ENCODE measurements at places on chromosomes 7 and 10. TPM values are rescaled to one million over a fixed set of nuclear protein-coding genes. Genes with fewer than 3 reads are reported as not detected.

DNA sequence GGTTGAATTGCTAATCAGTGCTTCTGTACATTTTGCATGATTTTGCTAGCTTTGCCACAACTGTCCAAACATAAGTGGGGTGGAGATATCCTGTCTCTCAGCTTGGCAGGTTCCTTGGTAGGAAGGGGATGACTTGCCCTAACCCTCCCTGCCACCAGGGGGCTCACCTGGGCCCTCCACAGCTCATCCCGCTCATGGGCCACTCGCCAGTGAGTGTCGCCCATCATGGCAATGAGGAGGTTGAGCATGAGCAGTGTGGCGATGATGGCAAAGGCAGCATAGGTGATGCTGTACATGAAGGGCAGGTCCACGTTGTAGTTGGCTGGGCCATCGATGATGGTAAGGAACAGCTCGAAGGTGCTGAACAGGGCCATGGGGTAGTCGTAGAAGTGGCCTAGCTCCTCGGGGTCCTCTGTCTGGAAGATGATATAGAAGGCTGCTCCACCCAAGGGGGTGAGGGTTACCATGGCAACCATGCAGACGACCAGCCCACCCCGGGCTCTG, 12.2 kb downstream of the TRPV6 start:
- DNase-seq: peak; percentile 34

The MEOX2 gene
- total RNA-seq: not detected

GRCh38 chr10:18345308-18345707, 205.1 kb downstream of the CACNB2 start:
- no peak for DNase-seq

GRCh38 chr7:147249956-147250355, 1133.4 kb downstream of the CNTNAP2 start:
- DNase-seq: no peak

The PROSER2 gene
- total RNA-seq: 0.28 TPM

GRCh38 chr7:129845972-129846327, 106.8 kb downstream of the UBE2H start:
- DNase-seq: no peak

The ASZ1 gene
- total RNA-seq: not detected

The IDE gene
- total RNA-seq: 27.9 TPM

- no peak for DNase-seq
These were observed 37.5 kb downstream of the STK32C start for GRCh38 chr10:132270256-132270655.

The GJD4 gene
- not detected for total RNA-seq

DNA sequence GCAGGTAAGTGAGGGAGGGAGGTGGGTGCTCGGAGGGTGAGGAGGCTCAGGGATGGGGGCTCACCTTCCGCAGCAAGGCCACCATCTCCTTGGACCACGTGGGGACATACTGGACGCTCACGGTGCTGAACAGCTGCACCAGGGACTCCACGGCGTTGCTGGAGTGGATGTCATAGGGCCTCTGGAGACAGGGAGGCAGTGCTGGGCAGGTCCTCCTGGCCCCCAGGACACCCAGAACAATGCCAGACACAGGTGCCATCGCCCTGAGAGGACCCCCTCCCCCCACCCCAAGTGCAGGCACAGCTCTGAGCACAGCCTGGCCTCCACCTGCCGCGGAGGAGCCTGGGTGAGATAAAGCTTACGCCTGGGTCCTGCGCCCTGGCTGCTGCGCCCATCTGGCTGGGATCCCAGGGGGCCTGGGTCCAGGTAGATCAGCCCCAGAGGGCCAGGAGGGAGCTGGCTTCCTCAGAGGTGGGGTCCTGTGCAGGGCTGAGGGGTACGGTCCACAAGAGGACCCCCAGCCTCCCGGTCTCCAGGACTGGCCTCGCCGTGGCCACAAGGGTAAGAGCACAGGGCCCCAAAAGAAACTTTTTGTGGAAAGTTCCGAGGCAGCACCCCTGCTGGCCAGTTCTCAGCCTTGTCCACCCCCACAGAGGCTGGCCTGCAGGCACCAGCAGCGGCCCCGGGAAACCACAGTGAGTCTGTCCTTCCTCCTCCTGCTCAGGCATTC, 37.8 kb downstream of the DPYSL4 start:
- no peak for DNase-seq

DNA sequence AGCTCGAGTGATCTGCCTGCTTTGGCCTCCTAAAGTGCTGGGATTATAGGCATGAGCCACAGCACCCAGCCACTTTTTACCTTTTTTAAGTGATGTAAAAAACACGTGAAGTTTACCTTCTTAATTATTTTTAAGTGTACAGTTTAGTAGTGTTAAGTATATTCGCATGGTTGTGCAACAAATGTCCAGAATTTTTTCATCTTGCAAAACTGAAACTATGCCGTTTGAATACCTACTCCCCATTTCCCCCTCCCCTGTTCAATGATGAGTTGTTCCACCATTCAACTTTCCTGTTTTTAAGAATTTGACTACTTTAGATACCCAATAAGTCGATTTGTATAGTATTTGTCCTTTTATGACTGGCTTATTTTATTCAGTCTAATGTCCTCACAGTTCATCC, 10.9 kb downstream of the NRBF2 start:
- DNase-seq: no peak

DNA sequence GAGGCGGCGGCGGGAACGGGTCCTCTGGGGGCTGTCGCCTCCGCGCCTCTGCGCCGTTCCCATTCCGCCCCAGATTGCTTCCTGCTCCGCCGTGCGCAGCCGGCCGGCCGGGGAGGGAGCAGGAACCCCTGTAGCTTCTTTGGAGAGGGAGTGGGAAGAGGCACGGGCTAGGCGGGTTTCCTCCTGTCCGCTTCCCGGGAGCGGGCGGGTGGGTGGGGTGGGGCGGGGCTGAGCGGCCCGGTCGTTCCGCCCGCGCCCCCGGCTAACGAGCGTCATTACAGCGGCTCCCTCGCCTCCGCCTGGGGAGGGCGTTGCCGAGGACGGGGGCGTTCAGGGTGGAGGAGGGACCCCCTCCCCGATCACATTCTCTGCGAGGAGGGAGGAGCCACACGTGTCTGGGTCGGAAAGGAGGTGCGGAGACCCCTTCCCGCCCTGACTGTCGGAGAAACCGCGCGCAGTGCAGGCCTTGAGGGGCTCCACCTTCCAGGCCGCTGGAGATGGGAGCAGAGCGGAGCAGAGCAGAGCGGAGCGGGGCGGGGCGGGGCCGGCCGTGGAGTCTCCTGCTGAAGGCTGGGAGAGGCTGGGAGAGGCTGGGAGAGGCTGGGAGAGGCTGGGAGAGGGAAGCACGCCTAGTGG, 39.7 kb downstream of the AGAP3 start:
- no peak for DNase-seq

DNA sequence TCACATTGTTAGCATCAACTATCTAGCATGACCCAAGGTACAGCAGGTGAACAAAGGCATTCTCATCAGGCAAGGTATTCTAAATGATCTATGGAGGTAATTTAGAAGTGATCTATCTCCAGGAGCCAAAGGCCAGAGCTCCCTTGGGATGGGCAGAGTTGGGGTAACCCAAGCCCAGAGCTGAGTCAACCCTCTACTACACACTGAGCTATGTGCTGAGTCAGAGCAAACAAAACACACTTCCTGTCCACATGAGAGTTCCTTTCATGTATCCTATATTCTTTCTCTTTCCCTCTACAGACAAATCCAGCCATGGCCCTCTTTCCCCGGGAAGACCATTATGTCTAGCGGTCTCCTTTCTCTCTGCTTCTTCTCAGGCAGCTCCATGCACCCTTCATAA, 68.2 kb upstream of the AGK start:
- no peak for DNase-seq

GRCh38 chr7:17421941-17422340, 123.5 kb downstream of the AHR start:
- DNase-seq: no peak

The ICA1 gene
- total RNA-seq: 2.2 TPM

The GDF2 gene
- not detected for total RNA-seq

The CREB5 gene
- total RNA-seq: not detected

DNA sequence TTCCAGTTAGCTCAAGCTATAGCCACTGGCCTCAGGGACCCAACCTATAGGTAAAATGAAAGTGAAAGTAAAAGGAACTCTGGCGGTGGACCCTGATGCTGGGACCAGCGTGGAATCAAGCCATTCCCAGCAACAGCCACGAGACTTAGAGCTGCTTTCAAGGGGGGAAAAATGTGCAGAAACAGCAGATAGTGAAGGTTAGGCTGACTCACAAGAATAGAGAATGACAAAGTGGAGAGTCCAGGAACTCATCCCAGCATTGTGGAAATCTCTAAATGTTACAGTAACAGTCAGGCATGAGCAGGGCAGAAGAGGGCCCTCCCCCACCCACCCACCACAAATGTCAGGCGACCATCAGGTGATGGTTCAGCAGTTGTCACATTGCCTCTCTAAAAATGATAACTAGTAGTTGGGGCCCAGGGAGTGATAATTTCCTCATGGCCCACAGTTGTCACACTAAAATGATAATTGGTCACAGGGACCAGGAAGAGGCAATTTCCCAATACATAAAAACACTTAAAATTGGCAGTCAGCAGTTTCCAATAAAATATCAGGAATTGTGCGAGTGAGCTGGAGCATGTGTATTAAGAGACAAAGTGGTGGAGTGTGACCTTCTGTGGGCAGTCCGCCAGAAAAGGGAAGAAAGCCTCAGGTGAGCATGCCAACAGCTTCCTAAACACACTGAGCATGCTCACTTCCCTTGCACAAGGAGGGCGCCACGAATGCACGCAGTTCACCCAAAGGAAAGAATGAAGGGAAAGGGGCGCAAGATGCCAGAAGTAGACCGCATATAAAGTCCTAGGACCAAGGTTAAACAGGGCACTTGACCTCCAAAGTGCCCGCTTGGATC, 129.8 kb upstream of the PPP1R3A start:
- no peak for DNase-seq

The HOXA7 gene
- total RNA-seq: not detected

DNA sequence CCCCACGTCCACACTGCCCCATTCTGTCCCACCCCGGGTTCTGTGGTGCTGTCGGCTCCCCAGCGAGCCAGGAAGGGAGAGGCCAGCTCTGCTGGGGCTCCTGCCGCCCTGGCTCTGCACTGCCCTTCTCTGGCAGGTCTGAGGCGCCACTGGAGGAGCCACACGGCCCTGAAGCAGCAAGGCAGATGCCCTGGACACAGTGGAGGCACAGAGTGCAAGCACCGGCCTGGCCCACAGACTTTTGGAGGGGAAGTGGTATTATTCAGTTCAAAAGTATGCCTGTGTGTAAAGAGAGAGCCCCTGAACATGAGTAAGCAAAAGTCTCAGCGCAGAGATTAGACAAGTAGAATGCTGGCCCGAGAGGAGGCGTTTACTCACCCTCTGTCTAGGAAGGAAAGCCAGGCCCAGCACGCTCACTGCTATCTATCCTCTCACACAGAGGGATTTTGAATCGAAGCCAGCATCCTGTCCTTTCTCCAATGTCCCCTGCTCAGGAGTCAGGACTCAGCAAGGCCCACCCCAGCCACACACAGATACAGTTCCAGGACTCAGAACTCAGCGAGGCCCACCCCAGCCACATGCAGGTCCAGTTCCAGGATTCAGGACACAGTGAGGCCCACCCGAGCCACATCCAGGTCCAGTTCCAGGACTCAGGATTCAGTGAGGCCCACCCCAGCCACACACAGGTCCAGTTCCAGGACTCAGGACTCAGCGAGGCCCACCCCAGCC, 115.0 kb downstream of the EGFR start:
- DNase-seq: no peak

The ZNF425 gene
- 1.1 TPM for total RNA-seq

The CNOT4 gene
- total RNA-seq: 24.6 TPM

The GARS1 gene
- total RNA-seq: 260 TPM

DNA sequence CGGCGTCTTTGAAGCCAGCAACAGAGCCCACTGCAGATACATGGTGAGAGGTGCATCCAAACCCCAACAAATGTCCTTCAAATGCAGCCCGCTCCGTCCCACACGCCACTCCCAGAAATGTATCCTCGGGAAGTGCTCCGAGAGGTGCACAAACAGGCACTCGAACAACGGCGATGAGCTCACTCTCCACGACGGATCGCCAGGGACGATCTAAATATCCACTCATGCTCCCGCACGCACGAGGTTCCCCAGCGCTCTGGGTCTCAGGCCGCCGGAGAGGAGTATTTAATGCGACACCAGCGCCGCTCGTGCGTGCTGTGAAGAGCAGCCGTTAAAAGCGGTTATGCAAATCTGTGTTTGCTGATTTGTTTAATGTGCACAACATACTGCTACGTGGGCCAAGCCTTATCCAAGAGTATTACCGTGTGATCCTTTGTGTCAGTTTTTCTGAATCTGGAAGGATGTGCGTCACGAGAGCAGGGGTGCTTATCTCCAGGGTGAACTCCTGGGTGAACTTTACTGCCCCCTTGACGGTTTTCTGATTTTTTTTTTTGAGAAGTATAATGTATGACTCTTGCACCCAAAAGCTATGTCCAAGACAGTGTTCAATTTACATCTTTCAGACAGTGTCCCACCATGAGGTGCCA, 48.5 kb upstream of the PPP2R2D start:
- DNase-seq: no peak

The C10orf71 gene
- not detected for total RNA-seq

The ANLN gene
- 65.1 TPM for total RNA-seq

DNA sequence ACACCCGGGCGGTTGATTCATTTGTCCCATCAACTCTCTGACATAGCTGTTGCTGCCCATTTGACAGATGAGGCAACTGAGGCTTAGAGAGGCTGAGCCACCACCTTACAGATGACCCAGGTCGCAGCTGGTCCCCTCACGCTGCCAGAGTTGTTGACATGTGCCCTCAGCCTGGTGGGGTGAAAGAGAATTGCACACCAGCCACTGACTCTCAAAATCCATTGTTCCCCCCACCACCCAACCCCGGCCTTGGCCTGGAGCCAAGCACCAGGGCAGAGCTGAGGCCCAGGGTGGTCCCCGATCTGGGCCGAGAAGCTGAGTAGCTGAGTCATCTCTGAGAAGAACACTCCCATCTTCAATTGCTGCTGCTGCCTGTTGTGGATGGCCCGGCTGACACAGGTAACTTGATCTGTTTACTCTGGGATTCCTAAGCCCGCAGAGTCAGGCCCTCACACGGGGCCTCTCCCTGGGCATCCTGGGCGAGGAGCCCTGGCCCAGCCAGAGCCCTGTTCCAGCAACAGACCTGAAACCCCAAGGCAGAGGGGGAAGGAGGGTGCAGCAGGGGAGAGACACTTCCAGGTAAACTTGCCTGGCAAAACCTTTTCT, 27.5 kb downstream of the PVRIG start:
- no peak for DNase-seq

GRCh38 chr10:79084012-79084971, 15.5 kb downstream of the ZMIZ1 start:
- DNase-seq: peak; percentile 26

- no peak for DNase-seq
These were observed 4.0 kb downstream of the PDAP1 start for GRCh38 chr7:99404235-99404976.

GRCh38 chr7:123367484-123368122, 166.8 kb downstream of the IQUB start:
- no peak for DNase-seq

- DNase-seq: no peak
These were observed 283.6 kb upstream of the LRRTM3 start for GRCh38 chr10:66642217-66642616.

GRCh38 chr7:123024989-123025758, 29.7 kb upstream of the TAS2R16 start:
- DNase-seq: no peak

The LIPK gene
- not detected for total RNA-seq

- DNase-seq: no peak
These were observed 32.6 kb downstream of the IMMP2L start for GRCh38 chr7:111529507-111530355.

- DNase-seq: no peak
These were observed 7.8 kb upstream of the NMT2 start for GRCh38 chr10:15176269-15176668.

The SFTPA1 gene
- total RNA-seq: not detected

Measured in activated CD4-positive, alpha-beta memory T cell treated with anti-CD3 and anti-CD28 coated beads, Interleukin-2, amount 10 ng/mL, durations not matched to agents 7 days and 5 days (primary cell).